ENCODE measurements at places on chromosomes 12 and 14. TPM values are rescaled to one million over a fixed set of nuclear protein-coding genes. Genes with fewer than 3 reads are reported as not detected.

Gene ADCY4
- not detected for total RNA-seq

Gene BBS10
- 17.7 TPM for total RNA-seq

Gene TMEM132C
- total RNA-seq: not detected

Gene SIRT4
- total RNA-seq: 0.35 TPM

Gene RNASE13
- not detected for total RNA-seq

Gene GPX2
- not detected for total RNA-seq

Gene CARMIL3
- not detected for total RNA-seq

Gene GLIPR1L1
- not detected for total RNA-seq

Gene GAPDH
- total RNA-seq: 8,126 TPM

Gene LRTM2
- total RNA-seq: not detected

Gene HCFC2
- total RNA-seq: 14.7 TPM

Gene FSCB
- not detected for total RNA-seq

All from myometrial cell (primary cell).